Stimulated activated CD8-positive, alpha-beta memory T cell treated with anti-CD3 and anti-CD28 coated beads, Interleukin-4, amount 100 ng/mL, for 1 hour (primary cell): ENCODE measurements at places on chromosomes 5 and 9.

GRCh38 chr5:149745-150485, 41.4 kb upstream of the LRRC14B start:
- no peak for DNase-seq

DNA sequence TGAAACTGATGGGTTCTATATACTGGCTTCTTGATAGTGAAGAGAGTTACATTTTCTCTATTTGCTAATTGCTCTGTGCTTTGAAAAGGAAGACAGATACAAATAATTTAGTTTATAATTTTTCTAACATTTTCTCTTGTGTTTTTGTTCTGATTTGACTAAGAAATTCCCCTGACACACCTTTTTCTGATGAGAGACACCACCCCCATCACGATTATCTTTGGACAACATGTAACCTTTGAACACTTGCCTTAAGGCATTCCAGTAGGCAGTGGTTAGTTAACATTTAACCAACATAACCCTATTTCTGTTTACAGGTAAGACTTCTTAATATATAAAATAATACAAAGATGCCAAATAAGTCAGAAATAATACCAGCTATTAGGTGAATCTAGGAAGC, 4.1 kb upstream of the PTBP3 start:
- no peak for DNase-seq

DNA sequence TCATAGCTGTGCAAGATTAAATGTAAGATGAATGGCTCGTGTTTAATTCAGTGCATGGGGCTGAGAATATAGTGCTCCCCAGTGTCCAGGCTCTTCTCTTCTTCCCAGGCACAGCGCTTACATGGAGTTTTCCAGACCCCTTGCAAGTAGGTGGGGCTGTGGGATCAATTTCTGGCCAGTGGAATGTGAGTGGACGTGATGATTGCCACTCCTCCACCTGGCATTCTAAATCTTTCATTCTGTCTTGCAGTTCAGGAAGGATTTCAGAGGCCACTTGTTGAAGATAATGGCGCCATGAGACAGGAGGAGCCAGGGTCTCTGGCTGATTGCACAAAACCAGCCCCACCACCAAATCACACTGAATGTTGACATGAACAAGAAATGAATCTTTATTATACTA, 7.2 kb upstream of the PIP5K1B start:
- no peak for DNase-seq

GRCh38 chr9:122228568-122229484, at the start of gene LHX6:
Gene LHX6, minus strand, starts transcription at chr9:122228957. Its CDS starts 217 bp downstream, at chr9:122228740.
- DNase-seq = no peak

GRCh38 chr5:154191467-154192261, 1.1 kb downstream of the GALNT10 start:
- no peak for DNase-seq

GRCh38 chr9:6711403-6711802, 46.4 kb upstream of the KDM4C start:
- no peak for DNase-seq
